Body of pancreas (tissue), 4 donors: ENCODE measurements at places on chromosomes 12 and 14.

DNA sequence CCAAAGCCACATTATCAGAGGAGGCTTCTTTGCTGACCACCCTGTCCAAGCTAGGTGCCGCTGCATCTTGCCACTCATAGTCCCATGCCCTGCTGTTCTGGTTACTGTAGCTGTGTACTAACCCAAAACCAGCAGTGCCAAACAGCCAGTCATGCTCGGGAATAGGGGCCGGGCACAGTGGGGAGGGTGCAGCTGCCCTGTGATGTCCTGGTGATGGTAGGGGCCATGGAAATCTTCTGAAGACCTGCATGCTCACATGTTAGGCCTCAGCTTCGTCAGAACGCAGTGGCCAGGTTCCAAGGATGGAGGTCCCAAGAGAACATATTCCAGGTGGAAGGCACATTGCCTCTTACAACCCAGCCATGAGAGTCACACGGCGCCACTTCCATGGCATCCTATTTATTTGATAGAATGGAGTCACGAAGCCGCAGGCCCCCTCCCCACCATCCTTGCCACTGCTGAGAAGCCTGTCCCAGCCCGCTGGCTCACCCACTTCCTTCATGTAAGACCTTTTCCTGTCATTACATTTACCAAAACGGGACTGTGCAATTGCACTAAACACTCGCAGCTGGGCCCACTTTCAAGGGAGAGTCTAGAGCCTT, 48.5 kb downstream of the FAM222A start:
- H3K36me3 ChIP-seq: no peaks in the 10 kb centered on the region
- H3K4me3 ChIP-seq: no peak overlapping the region
- no peaks in the 10 kb centered on the region for H3K27me3 ChIP-seq
- DNase-seq: peak; percentile 1
- H3K27ac ChIP-seq: no peak overlapping the region
- H3K4me1 ChIP-seq: peaks cover 31% of the 10 kb centered on the region

DNA sequence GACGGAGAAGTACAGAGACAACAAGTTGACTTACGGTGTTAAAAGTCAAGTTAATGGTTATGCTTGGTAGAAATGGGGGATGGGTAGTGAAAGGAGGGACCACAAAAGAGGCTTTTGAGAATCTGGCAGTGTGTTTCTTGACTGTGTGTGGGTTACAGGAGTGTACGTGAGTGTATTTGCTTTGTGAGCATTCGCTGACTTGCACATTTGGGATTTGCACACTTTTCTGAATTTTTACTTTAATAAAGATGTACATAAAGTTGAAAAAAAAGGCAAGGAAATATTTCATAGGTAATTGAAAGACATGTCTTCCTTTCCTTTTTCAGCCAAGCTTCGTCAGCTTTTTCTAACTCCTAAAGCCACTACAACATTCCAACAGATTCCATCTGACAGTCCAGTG, 28.6 kb upstream of the CCDC91 start:
- no peaks in the 10 kb centered on the region for H3K36me3 ChIP-seq
- no peak overlapping the region for H3K4me3 ChIP-seq
- peaks cover 7% of the 10 kb centered on the region for H3K4me1 ChIP-seq
- no peak overlapping the region for H3K27ac ChIP-seq
- H3K27me3 ChIP-seq: no peaks in the 10 kb centered on the region
- DNase-seq: no peak

DNA sequence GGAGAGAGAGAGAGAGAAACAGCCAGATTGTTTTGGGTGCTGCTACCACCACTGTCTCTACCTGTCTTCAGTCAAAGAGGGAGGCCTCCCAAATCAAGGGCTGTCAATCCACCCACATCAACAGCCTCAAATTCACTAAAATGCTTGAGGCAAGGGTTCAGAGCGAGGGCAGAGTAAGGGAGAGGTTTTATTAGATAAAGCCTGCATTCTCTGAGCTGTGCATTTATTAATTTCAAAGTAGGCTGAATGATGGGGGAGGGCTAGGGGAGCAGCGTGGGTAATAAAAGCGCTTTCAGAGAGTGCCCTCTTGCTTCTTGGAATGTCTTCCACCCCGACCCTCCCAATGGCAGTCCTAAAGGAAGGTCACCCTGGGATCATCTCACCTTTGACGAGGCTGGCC, 636.5 kb upstream of the TBX3 start:
- no peaks in the 10 kb centered on the region for H3K36me3 ChIP-seq
- no peaks in the 10 kb centered on the region for H3K4me1 ChIP-seq
- no peak for DNase-seq
- H3K27me3 ChIP-seq: no peaks in the 10 kb centered on the region
- H3K27ac ChIP-seq: no peak overlapping the region
- no peak overlapping the region for H3K4me3 ChIP-seq

DNA sequence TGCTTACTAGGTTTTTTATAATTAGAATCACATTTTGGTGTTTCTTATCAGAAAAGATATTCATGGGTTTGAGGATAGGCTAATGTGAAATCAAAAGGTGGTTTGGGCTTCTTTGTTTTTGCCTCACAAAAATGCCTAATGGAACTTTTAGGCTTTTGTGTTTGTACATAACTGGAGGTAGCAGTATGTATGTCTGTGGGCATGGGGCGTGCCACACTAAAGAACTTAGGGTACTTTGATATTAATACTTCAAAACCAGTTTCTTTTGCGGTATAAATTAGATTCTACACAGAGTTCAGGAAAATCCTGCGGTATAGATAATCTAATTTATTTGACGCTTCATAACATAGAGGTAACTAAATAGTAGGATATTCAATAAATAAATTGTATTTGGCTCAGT, 1.9 kb downstream of the ETV6 start:
- peak overlapping the region; percentile 95 for H3K27ac ChIP-seq
- DNase-seq: no peak
- peaks cover 42% of the 10 kb centered on the region for H3K4me1 ChIP-seq

DNA sequence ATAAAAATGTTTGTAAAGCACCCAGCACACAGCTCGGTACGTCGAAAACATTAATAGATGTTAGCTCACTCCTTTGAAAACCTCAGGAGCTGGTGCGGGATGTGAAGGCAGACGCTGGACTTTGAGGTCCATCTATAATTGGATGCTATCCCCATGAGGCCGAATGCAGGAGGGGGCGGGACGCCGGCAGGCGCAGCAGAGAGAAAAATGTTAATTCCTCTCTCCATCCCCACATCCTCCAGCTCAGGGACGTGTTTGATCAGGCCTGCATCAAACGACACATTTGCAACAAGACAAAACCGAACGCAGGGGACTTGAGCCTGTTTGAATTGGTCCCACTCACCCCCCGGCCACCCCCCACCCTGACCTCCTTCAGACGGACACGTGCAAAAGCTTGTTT, 231.0 kb downstream of the RBM19 start:
- no peaks in the 10 kb centered on the region for H3K27me3 ChIP-seq
- no peak overlapping the region for H3K27ac ChIP-seq
- no peak for DNase-seq
- no peaks in the 10 kb centered on the region for H3K36me3 ChIP-seq
- H3K4me1 ChIP-seq: no peaks in the 10 kb centered on the region
- H3K4me3 ChIP-seq: no peak overlapping the region

- no peak overlapping the region for H3K4me3 ChIP-seq
- no peaks in the 10 kb centered on the region for H3K27me3 ChIP-seq
- no peaks in the 10 kb centered on the region for H3K36me3 ChIP-seq
- DNase-seq: no peak
- no peaks in the 10 kb centered on the region for H3K4me1 ChIP-seq
These were observed 43.1 kb downstream of the GPHB5 start for GRCh38 chr14:63275611-63276010.

DNA sequence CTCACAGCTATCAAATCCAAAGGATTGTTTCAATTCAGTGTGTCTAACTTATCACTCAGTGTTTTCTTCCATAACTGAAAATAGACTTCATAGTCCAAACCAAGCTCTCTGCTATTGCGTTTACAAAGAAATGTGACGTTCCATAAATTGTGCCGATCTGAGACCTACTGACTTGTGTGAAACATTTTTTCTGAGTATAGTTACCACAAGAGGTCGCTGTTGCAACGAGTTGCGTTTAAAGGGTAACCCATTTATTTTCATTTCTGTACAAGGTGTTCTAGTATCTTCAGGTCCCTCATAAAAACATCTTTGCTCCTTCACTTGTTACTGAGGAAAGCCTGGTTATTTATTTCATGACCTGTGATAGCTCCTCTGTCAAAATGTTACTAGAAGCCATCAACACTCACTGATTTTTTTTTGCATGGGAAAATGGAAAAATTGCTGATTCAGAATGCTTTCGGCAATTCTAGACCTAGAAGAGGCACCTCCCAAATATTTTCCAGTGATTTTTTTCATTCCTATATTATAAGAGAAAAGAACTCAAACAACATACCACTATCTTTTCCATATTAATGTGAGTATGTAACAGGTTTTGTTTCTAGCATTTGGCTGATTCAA, 60.9 kb upstream of the OR4E1 start:
- H3K4me3 ChIP-seq: no peak overlapping the region
- H3K27me3 ChIP-seq: no peaks in the 10 kb centered on the region
- H3K27ac ChIP-seq: no peak overlapping the region
- no peaks in the 10 kb centered on the region for H3K4me1 ChIP-seq
- DNase-seq: no peak
- H3K36me3 ChIP-seq: no peaks in the 10 kb centered on the region

DNA sequence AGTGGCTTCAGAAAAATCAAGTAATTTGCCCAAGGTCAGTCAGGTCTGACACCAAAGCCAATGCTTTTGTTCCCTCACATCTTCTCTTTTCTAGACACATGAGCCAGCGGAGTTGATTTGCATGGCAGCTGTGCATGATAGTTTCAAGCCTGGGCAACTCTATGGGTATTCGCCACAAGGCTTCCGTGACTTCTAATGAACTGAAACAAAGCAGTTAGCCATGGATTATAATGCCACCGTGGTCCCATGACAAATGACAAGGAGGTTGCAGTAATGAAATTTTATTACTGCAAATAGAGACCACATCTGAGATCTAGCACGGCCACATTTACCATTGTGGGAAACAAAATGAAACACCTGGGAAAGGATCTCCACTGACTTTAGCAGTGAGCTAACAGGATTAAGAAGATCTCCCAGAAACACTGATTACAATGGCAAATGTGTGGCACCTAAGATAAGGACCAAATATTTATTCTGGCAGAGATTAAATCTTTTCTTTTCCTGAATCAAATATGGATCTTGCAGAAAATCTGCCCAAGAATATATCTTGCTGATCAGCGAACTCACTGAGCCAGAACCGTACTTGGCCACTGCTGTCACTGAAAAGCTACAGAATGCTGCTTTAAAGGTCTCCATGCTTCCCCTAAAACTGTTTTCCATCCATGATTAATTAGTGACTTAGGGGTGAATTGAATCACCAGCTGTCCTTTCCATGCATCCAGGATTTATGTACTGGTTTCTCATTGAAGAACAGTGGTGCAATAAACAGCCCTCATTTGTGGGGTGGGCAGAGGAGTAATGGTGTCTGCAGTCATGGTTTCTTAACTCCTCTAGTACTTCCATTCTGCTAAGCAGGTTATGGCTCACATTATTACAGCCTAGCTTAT, 551.0 kb downstream of the DIO2 start:
- H3K27me3 ChIP-seq: no peaks in the 10 kb centered on the region
- H3K36me3 ChIP-seq: no peaks in the 10 kb centered on the region
- DNase-seq: no peak
- H3K27ac ChIP-seq: no peak overlapping the region

- H3K36me3 ChIP-seq: no peaks in the 10 kb centered on the region
- H3K27ac ChIP-seq: no peak overlapping the region
- H3K27me3 ChIP-seq: no peaks in the 10 kb centered on the region
- H3K4me1 ChIP-seq: no peaks in the 10 kb centered on the region
- DNase-seq: no peak
These were observed 780 bp upstream of the MYO1H start for GRCh38 chr12:109346920-109347319.

GRCh38 chr12:52676163-52676562, 4.0 kb downstream of the KRT1 start:
- no peaks in the 10 kb centered on the region for H3K27me3 ChIP-seq
- no peak overlapping the region for H3K27ac ChIP-seq
- H3K4me3 ChIP-seq: no peak overlapping the region
- no peak for DNase-seq

- H3K4me3 ChIP-seq: no peak overlapping the region
- H3K27me3 ChIP-seq: no peaks in the 10 kb centered on the region
- H3K4me1 ChIP-seq: peaks cover 65% of the 10 kb centered on the region
- no peak for DNase-seq
- no peak overlapping the region for H3K27ac ChIP-seq
These were observed 125.4 kb downstream of the STXBP6 start for GRCh38 chr14:24924544-24924943.

DNA sequence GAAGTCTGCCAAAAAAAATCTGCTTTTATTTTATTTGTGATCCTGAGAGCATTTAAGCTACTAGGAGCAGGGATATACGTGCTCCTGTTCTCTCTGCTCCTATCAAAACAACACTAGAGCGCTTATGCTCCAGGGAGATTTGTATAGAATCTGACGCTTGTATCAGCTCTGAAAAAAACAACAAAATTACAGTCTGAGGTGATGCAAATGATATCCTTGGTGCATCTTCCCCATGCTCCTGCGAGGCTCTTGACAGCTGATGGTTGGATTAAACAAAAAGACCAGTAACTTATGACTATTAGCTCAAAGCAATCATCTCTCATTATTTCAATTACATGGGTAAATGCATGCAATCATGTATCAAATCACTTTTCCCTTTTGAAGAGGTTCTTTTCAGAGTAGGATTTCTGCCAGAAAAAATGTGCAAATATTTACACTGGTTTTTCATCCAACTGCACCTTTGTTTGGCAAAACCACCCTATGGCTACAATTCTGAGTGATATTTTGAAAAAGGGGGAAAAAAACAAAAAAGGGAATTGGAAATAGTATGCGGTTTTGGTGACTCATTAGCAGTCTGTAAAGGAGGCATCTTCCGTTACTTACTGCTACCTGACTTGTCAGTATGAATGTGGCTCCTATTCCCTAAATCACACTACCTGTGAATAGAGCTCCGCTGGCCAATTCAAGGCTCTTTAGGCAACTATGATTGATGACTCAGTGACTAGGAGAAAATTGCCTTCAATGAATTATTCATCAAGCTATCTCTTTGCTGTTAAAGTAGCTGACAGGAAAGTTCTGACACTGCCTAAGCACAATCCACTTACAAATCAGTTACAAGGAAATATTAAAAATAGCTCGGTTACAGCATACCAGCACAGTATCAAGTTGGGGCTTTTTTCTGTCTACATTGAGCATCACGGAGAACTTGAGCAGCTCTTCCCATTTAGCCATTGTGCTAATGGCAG, 450.0 kb downstream of the FOXG1 start:
- no peaks in the 10 kb centered on the region for H3K27me3 ChIP-seq
- H3K27ac ChIP-seq: no peak overlapping the region
- no peak overlapping the region for H3K4me3 ChIP-seq

- no peaks in the 10 kb centered on the region for H3K4me1 ChIP-seq
- H3K27ac ChIP-seq: no peak overlapping the region
- no peak overlapping the region for H3K4me3 ChIP-seq
- no peaks in the 10 kb centered on the region for H3K27me3 ChIP-seq
- no peak for DNase-seq
- no peaks in the 10 kb centered on the region for H3K36me3 ChIP-seq
These were observed 6.7 kb downstream of the C12orf54 start for GRCh38 chr12:48489012-48489411.

GRCh38 chr14:32329146-32329545, at the start of gene AKAP6:
Gene AKAP6, plus strand, starts transcription at chr14:32329298. Its CDS starts 104,196 bp downstream, at chr14:32433494.
- no peaks in the 10 kb centered on the region for H3K36me3 ChIP-seq
- no peak within 1 kb of the TSS for H3K27ac ChIP-seq
- no peaks in the 10 kb centered on the region for H3K27me3 ChIP-seq
- H3K4me1 ChIP-seq: peaks cover 7% of the 10 kb centered on the region
- H3K4me3 ChIP-seq: no peak within 1 kb of the TSS

GRCh38 chr14:23345987-23346692, 6.5 kb downstream of the SLC22A17 start:
- no peaks in the 10 kb centered on the region for H3K36me3 ChIP-seq
- no peaks in the 10 kb centered on the region for H3K27me3 ChIP-seq
- H3K27ac ChIP-seq: no peak overlapping the region
- H3K4me3 ChIP-seq: no peak overlapping the region
- H3K4me1 ChIP-seq: no peaks in the 10 kb centered on the region
- DNase-seq: no peak
